ENCODE measurements at places on chromosomes 7 and 10.

DNA sequence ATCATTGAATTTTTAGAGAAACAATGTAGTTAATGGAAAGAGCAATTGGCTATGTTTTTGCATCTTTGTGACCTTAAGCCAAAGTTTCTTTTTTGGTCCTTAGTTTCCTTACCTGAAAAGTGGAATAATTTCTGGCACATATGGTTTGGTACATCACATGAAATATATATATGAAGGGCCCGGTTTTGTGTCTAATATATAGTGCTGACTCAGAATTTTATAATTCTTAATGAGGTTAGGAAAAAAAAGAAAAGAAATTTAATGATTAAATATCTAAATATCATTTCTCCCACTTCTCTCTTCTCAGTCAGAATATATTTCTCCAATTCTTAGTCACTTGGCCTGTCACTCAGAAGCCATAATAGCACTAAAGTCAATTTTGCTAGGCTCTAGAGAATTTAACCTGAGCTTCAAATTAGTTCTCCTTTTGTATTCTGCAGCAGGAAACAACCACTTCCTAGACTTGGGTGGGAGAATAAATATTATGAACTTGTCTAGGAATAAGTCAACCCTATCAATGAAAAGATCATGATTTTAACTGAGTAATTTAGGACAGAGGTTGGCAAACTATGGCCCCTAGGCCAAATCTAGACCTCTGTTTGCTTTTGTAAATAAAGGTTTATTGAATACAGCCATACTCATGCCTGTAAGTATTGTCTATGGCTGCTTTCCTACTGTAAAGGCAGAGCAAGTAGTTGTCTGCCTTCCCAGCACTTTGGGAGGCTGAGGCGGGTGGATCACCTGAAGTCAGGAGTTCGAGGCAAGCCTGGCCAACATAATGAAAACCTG, 34.6 kb downstream of the PPP1R9A start:
- DNase-seq: no peak

- no peak for DNase-seq
These were observed 289.9 kb upstream of the SP8 start for GRCh38 chr7:21076574-21076973.

DNA sequence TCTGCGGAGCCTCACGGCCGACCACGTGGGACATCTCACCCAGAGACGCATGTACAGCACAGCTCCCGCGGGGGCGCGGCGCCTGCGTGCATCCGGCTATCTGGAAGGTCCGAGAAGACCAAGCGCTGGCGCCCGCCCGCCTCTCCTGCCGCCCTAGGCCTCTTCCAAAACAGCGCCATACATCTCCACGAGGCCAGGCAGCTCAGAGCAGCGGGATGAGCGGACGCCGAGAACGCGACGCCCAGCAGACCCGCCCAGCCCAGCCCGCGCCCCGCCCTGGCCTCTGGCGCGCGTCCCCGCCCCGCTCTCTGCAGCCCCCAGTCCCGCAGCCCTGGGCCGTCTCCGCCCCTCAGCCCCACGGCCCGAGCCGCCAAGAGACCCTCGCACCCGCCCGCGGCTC, 20.3 kb upstream of the LANCL2 start:
- DNase-seq: no peak

DNA sequence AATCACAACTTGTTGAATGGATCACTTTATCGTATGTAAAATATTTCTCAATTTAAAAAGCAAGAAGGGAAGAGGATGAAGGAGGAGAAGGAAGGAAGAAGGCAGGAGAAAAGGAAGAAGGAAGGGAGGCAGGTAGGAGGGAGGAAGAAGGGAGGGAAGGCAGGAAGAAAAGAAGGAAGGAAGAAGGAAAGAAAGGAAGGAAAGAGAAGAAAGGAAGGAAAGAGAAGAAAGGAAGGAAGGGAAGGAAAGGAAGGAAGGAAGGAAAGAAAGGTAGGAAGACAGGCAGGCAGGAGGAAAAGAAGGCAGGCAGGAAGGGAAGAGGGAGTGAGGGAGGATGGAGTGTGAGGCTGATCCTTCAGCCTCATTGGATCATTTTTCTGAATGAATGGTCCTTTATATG, 145.5 kb downstream of the MYOF start:
- DNase-seq: no peak

- DNase-seq: no peak
These were observed 467.1 kb upstream of the STEAP1 start for GRCh38 chr7:89687211-89687610.

GRCh38 chr7:117082647-117083046, 129.3 kb downstream of the ST7 start:
- DNase-seq: no peak

GRCh38 chr10:128206676-128207075, 80.5 kb upstream of the MKI67 start:
- no peak for DNase-seq

Data from hematopoietic multipotent progenitor cell treated with erythropoietin and hydrocortisone succinate and interleukin-3 and kit ligand, for 17 days (in vitro differentiated cells).